Mesothelial cell of epicardium (in vitro differentiated cells): ENCODE measurements at places on chromosomes 11 and 22.

GRCh38 chr11:8584511-8584910 is 9.5 kb downstream of the STK33 start:
- H3K4me3 ChIP-seq, result no peak overlapping the region
- H3K27ac ChIP-seq, result no peak overlapping the region
- DNase-seq, result no peak
- no peaks in the 10 kb centered on the region for H3K36me3 ChIP-seq

- no peaks in the 10 kb centered on the region for H3K27me3 ChIP-seq
- H3K27ac ChIP-seq, result peak overlapping the region; percentile 98
These were observed 43.2 kb upstream of the DLAT start for GRCh38 chr11:111982019-111982464.

GRCh38 chr11:31477528-31478222 is 31.7 kb downstream of the IMMP1L start:
- no peaks in the 10 kb centered on the region for H3K36me3 ChIP-seq
- H3K4me1 ChIP-seq, result peaks cover 7% of the 10 kb centered on the region
- H3K4me3 ChIP-seq, result no peak overlapping the region
- H3K27ac ChIP-seq, result no peak overlapping the region
- no peak for DNase-seq
- no peaks in the 10 kb centered on the region for H3K27me3 ChIP-seq

- H3K27me3 ChIP-seq, result peaks cover 8% of the 10 kb centered on the region
- H3K27ac ChIP-seq, result no peak overlapping the region
- peaks cover 3% of the 10 kb centered on the region for H3K4me1 ChIP-seq
- no peak overlapping the region for H3K4me3 ChIP-seq
- no peaks in the 10 kb centered on the region for H3K36me3 ChIP-seq
These were observed 4.6 kb upstream of the CCDC188 start for GRCh38 chr22:20155330-20156041.

DNA sequence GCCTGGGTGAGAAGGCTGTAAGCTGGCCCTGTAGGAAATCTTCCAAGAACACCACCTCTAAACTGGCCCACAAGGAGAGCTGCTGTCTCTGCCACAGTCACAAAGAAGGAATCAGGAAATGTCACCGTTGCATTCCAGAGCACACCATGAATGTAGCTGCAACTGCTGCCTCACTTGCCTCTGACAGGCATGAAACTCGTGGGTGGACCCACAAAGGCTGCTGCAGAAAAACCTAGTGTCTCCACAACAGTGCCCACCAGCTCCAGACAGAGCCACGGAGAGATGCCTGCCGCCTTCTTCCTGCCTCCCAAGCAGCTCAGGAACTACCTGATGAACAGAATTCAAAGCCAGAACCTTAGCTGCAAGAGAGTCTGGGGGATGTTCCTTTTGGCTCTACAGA is 10.5 kb downstream of the DNAJB13 start:
- no peaks in the 10 kb centered on the region for H3K27me3 ChIP-seq
- no peak overlapping the region for H3K4me3 ChIP-seq
- no peak for DNase-seq
- no peak overlapping the region for H3K27ac ChIP-seq
- H3K4me1 ChIP-seq, result peaks cover 3% of the 10 kb centered on the region
- H3K36me3 ChIP-seq, result no peaks in the 10 kb centered on the region

GRCh38 chr22:41555325-41555982 is 5.4 kb upstream of the CSDC2 start:
- H3K4me1 ChIP-seq, result peaks cover 45% of the 10 kb centered on the region
- H3K27ac ChIP-seq, result peak overlapping the region; percentile 82
- H3K4me3 ChIP-seq, result no peak overlapping the region
- no peaks in the 10 kb centered on the region for H3K27me3 ChIP-seq

GRCh38 chr22:27556371-27556770 is 245.2 kb downstream of the MN1 start:
- H3K4me1 ChIP-seq, result peaks cover 18% of the 10 kb centered on the region
- no peak overlapping the region for H3K27ac ChIP-seq
- no peak overlapping the region for H3K4me3 ChIP-seq
- DNase-seq, result no peak
- no peaks in the 10 kb centered on the region for H3K36me3 ChIP-seq

GRCh38 chr11:114162719-114163123 is 103.2 kb downstream of the ZBTB16 start:
- DNase-seq, result peak; percentile 81
- peaks cover 82% of the 10 kb centered on the region for H3K27me3 ChIP-seq
- H3K27ac ChIP-seq, result peak overlapping the region; percentile 71
- H3K4me1 ChIP-seq, result peaks cover 76% of the 10 kb centered on the region
- no peaks in the 10 kb centered on the region for H3K36me3 ChIP-seq

- no peak for DNase-seq
- peak overlapping the region; percentile 76 for H3K27ac ChIP-seq
- no peaks in the 10 kb centered on the region for H3K27me3 ChIP-seq
- H3K4me3 ChIP-seq, result no peak overlapping the region
- H3K36me3 ChIP-seq, result peaks cover 8% of the 10 kb centered on the region
- H3K4me1 ChIP-seq, result peaks cover 26% of the 10 kb centered on the region
These were observed 50.0 kb upstream of the LYVE1 start for GRCh38 chr11:10618490-10618889.

DNA sequence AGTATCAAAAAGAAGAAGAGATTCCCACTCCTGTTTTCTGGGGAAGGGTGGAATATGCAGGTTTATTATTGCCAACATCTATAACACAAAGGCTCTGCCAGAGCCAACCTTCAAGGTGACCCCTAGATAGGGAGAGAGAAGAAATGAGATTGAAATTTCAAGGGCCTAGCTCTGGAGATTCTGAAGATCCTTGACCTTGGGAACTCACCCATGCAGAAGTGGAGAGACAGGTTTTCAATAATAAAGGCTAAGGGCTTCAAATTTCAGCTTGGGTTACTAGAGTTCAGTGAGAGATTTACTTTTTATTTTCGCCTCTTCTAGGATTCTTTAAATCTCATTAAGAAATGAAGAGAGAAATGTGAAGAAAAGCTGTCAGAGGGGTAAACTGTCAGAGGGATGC is 98.4 kb downstream of the CD44 start:
- no peak for DNase-seq
- no peak overlapping the region for H3K4me3 ChIP-seq
- H3K27ac ChIP-seq, result no peak overlapping the region
- peaks cover 2% of the 10 kb centered on the region for H3K36me3 ChIP-seq
- H3K4me1 ChIP-seq, result peaks cover 5% of the 10 kb centered on the region

GRCh38 chr11:33893711-33894397 is 2.0 kb upstream of the LMO2 start:
- DNase-seq, result no peak
- H3K36me3 ChIP-seq, result no peaks in the 10 kb centered on the region
- no peak overlapping the region for H3K27ac ChIP-seq

DNA sequence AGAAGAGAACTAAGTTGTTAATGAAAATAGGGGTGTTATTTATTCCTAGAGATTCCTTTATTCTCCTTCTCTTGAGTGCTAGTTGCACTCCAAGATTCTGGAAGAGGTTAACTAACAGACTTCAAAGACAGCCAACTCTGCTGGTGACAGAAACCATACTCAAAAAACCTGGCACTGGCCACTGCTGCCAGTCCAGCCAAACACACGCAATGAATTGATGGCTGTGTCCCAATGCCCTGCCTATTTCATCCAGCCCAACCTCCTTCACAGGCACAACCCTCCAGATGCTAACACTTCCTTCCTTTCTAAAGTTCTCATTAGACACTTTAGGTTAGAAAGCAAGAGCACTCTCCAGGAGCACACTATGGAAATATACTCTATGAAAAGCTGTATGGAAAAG is 150.8 kb upstream of the C11orf58 start:
- no peak for DNase-seq
- no peaks in the 10 kb centered on the region for H3K27me3 ChIP-seq
- H3K27ac ChIP-seq, result no peak overlapping the region

GRCh38 chr11:107392611-107393010 is 65.0 kb downstream of the CWF19L2 start:
- DNase-seq, result no peak
- H3K4me1 ChIP-seq, result no peaks in the 10 kb centered on the region
- no peaks in the 10 kb centered on the region for H3K27me3 ChIP-seq
- no peak overlapping the region for H3K27ac ChIP-seq
- H3K4me3 ChIP-seq, result no peak overlapping the region

DNA sequence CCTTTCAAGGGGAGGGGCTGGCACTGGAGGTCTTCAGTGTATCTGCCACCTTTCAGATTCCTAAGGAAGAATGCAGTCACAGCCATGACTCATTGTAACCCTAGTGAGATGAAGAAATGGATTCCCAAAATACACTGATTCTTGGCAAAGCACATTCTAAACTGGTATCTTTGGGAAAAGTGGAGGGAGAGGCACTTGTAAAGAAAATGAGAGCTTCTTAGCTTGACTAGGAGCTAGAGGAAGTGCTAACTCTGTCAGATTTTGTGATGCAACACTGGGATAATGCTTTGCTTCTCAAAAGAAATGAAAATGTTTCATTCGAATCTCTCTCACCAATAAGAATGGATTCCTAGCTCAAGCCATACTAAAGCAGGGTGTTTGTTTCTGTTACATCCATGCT is 14.3 kb downstream of the NRIP3 start:
- no peak for DNase-seq
- H3K36me3 ChIP-seq, result no peaks in the 10 kb centered on the region
- H3K27ac ChIP-seq, result no peak overlapping the region
- H3K4me3 ChIP-seq, result no peak overlapping the region
- peaks cover 40% of the 10 kb centered on the region for H3K27me3 ChIP-seq
- H3K4me1 ChIP-seq, result no peaks in the 10 kb centered on the region

DNA sequence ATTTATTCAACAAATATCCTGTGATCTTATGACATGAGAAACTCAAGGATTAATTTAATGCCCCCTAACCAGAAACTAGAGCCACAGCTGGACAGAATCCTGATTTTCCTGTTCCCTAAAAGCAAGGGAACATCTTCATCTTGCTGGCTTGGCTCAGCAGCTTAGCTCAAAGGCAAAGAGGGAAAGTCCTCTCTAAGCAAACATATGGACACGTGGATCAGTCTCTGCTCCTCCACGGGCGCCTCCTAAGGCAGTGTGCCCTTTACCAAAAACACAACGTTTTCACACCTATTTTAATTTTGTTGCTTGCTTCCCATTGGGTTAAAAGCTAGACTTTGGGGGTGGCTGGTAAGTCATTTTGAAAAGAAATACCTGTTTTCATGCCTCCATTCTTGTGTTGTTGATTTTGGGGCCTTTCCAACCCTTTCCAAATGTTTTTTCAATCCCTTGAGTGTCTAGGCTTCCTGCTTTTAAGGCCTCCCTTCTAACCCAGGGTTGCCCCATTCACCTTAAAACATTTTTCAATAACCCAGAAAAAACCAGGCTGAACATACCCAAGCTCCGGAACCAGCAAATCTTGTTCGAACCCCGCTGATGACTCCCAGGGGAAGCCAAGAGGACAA is 15.5 kb downstream of the SLC1A2 start:
- peaks cover 6% of the 10 kb centered on the region for H3K27me3 ChIP-seq
- no peak overlapping the region for H3K27ac ChIP-seq
- no peak overlapping the region for H3K4me3 ChIP-seq
- peaks cover 16% of the 10 kb centered on the region for H3K4me1 ChIP-seq
- DNase-seq, result no peak

DNA sequence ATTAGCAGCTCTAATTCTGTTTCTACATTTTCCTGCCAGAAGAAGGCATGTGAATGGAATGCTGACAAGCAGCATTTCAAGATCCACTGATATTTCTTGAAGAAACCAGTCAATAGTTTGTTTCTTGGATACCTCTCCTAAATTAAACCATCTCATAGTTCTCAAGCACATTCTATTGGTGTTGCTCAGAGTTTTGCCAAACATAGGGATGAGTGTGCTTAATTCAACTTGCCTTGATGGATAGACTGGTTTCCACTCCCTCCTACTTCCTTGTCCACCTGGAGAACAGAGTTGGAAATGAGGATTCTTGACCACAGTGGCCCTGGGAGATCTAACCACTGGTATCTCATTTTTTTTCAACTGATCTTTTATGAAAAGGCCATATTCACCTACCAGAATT is 29.8 kb upstream of the DDX10 start:
- no peaks in the 10 kb centered on the region for H3K36me3 ChIP-seq
- H3K27me3 ChIP-seq, result no peaks in the 10 kb centered on the region
- no peak overlapping the region for H3K4me3 ChIP-seq
- peaks cover 49% of the 10 kb centered on the region for H3K4me1 ChIP-seq
- H3K27ac ChIP-seq, result peak overlapping the region; percentile 93

DNA sequence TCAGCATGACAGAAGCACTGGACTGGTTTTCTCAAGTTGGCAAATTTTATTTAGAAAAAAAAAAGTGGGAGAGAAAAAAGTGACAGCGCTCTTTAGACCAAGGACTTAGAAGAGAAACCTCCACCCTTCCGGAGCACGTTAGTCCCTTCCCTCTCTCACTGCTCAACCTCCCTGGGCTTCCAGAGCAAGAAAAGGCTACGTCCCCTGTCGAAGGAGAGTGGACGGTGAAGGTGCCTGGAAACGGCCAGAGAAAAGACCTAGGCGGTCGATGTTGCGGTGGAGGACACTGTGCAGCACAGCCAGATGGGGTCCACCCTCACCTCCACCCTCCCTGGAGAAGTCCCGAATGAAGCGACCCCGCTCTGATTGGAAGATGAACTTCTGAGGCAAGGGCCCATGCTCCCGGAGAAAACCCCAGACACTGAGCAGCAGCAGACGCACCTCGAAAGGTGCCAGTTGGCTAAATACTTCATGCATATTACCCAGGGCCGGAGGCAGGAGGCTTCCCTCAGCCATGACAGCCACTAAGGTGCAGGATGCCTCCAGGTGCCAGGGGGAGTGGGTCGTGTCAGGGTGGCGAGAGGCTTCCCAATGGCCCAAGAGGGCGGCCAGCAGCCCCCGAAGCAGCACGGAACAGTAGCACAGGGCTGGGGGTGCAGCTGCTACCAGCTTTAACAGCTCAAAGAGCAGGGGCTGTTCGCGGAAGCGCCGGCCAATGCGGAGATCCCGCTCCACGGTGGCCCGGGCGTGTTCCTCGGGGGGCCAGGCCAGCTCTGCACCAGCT is 604 bp upstream of the GANAB start:
- H3K36me3 ChIP-seq, result peaks cover 4% of the 10 kb centered on the region
- H3K4me1 ChIP-seq, result peaks cover 15% of the 10 kb centered on the region
- no peak for DNase-seq
- H3K27me3 ChIP-seq, result no peaks in the 10 kb centered on the region

DNA sequence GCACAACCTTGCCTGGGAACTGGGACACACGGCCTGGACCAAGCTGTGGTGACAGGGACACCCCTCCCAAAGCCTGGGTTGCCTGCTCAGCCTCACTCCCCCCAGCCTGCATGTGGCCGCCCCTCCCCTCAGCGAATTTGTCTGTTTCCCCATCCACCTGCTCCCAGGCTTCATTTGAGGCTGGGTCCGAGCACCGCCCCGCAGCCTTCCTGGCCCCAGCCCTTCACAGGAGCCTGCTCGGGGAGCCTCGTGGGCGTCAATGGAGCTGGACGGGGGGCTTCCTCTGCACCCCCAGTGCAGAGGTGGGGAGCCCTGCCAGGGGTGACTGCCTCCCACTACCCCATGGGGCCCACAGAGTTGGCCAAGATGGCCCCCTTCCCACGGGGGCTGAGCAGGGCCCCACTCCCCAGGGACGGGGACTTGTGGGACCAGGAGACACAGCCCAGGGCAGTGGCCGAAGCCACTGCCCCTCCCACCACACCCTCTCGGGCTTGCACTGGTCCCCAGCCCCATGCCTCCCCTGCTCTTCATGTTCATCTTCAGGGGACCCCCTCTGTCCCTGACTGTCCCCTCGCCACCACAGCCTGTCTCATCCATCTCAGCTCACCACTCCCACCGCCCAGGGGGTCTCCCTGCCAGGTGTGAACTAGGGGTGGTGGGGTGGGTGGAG is 91.7 kb downstream of the WNT7B start:
- peaks cover 6% of the 10 kb centered on the region for H3K27me3 ChIP-seq
- no peaks in the 10 kb centered on the region for H3K36me3 ChIP-seq
- H3K27ac ChIP-seq, result no peak overlapping the region
- no peak overlapping the region for H3K4me3 ChIP-seq
